ENCODE measurements at places on chromosomes 7 and 10.

GRCh38 chr10:77699080-77699645 lies 61.6 kb upstream of the KCNMA1 start:
- DNase-seq = no peak

GRCh38 chr10:71268247-71268691 lies 50.8 kb upstream of the SLC29A3 start:
- DNase-seq = no peak

DNA sequence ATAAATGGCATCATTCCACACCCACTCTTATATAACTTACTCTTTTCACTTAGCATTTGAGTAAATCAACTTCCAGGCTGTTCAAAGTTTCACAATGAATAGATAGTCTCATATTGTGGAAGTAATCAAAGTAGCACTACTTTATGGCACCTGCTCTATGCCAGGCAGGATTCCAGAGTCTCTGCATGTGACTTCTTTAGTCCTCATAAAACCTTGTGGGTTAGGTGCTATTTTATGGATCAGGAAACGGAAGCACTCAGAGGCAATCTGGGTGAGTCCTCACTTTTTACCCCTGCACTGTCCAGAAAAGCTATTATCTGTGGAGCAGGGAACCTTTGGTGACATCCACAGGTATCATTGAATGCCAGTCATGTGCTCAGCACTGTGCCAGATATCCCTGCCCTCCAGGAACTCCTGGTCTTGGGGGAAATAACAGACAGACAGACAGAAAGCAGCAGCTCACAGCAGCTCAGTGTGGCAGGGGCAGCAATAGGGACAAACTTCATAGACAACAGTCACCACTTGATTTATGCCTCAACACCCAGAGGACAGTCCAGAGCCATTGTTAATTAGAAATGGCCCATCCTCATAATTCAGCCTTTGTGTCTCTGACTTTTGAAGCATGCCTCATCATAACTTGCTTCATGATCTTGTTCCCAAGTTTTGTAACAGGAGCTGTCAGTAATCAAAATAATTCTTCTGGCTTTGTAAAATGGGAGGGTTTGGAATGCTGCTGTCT lies 160.6 kb downstream of the SEC23IP start:
- DNase-seq = no peak

DNA sequence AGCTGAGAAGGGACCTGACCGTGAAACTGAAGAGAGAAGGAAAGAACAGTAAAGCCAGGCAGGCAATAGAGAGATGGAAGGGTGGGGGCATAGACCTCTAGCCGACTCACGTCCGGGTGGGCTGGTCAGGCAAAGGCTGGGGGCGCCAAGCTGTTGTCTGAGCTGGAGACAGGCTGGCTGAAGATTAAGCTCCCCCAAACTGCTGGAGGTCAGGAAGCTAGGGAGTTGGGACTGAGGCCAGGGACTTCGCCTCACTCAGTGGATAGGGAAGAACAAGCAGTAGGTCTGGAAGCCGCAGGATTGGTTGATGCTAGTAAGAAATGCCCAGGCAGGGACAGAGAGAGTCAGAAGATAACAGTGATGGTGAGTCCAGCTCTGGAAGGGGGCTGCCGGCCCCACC lies 5.3 kb downstream of the PITX3 start:
- DNase-seq = no peak

GRCh38 chr7:91463330-91463729 lies 199.1 kb downstream of the FZD1 start:
- DNase-seq = no peak

- DNase-seq = no peak
Measured at GRCh38 chr10:65907199-65907712, 1018.6 kb upstream of the LRRTM3 start.

DNA sequence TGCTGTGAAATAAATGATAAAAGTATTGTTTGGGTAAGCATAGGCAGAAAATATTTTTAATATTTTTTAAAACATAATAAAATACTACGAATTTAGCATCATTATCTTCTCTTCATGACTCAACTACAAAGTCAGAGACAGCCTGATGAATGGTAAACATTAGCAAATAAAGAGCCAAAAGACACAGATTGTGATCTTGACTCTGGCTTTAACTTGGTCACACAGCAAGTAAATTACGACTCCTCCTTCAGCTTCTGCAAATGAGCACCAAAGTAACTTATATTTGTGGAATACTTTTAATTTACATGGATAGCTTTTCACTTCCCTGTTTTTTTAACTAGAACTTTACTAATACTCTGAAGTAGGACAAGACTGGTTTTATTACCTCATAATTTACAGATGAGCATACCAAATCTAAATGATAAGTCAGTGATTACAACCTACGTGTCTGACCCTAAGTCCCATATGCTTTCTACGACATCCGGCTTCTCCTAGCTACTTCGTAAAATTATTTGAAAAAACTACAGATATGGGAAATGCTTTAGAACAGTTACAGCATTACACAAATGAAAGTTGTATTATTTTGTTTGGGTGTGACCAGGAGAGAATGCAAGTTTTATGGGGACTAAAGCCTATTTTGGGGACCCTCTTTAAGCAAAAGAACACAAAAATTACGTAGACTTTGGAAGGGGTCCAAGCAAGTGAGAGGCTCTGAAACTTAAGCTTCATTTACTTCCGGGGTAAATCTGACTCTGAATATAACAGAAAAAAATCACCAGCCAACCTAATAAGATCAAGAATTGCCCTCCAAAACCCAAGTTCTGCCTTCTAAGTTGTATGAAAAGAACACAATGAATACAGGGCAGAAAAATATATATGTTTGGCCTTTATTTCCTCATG lies 133.8 kb downstream of the CPEB3 start:
- DNase-seq = no peak

DNA sequence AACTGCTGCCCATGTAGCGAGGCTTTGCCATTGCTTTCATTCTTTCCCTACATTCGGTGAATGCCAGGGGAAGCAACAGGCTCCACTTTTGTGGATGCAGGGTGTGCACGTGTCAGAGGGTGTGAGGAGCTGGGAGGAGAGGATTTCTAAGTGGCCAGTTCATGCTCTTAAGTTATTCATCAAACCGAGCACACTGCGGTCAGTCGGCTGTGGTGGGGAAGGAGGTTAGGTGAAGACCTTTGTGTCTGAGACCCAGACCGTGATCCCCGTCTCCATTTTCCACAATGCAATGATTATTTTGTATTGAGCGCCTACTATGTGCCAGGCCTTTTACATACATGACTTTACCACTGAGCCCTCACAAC lies 438.6 kb upstream of the GALNT17 start:
- DNase-seq = no peak

GRCh38 chr7:37476881-37477450 lies 28.3 kb upstream of the ELMO1 start:
- DNase-seq = no peak

DNA sequence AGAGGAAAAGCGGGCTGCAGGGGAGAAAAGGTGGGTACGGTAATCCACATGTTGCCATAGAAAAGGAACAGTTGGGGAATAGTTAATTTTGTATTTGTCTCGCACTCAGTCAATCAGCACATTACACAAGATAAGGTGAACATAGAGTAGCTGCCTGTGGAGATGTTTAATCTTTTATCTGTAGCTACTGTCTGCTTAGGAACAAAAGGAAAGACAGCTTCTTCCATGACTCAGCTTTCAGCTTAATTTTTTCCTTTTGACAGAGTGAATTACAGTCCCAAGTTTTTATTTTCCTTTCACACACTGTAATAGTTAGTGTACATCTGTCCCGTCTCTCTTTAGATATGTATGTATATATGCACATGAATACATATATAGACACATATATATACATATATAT lies 39.3 kb upstream of the PODXL start:
- DNase-seq = no peak

DNA sequence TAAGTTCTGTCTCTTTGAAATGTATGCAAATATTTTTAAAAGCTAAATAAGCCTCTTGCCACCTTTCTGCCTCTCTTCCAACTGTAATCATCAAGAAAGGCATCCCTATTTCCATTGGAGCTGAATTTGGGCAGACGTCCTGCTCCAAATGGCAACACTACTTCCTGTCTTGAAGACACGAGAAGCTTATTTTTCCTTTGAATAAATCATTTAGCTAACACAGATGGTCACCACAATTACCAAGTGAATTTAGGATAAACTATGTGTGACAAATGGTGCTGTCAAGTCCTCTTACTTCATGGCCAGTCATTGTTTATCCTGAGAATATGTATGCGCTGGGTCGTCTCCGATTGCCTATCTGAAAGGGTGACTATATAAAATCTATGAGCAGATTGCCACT lies 268.0 kb downstream of the ANKRD7 start:
- no peak for DNase-seq

- no peak for DNase-seq
Measured at GRCh38 chr10:113445736-113446135, 107.1 kb upstream of the HABP2 start.

DNA sequence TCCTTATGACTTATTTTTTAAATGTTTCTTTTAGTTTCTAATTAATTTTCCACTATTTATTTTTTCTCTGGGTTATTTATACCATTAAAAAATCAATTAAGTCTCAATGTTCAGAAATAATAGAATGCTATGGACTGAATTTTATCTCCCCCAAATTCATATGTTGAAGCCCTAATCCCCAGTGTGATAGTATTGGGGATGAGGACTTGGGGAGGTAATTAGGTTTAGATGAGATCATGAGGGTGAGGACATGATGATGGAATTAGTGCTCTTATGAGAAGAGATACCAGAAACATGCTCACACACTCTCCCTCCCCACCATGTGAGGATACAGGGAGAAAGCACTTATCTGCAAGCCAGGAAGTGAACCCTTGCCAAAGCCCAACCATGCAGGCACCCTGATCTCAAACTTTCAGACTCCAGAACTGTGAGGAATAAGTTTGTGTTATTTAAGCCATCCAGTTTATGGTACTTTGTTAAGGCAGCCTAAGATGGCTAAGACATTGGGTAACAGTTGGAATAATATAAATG lies 202.6 kb downstream of the MDFIC start:
- no peak for DNase-seq

DNA sequence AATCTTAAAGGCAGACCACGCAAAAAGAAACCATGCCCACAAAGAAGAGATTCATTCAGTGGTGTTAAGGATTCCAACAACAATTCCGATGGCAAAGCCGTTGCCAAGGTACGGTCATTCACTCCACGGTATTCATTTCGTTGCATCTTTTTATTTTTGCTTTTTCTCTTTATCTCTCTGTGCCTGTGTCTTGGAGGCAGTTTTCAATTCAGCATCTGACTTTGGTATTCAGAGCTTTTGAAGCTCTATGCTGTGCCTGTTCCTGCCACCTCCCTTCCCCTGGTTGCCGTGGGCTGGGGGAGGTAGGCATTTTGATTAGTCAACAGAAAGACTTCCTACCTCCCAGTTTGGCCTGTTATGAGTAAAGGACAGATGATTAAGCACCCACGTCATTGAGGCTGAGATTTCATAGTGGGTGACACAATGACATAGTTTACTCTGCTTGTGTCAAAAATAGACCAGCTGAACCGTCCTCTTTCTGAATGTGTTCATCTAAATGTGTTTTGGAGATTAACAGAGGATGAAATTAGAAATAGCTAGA lies 149.5 kb downstream of the ARID5B start:
- DNase-seq = no peak

GRCh38 chr7:44881610-44882009 lies 3.7 kb downstream of the PURB start:
- no peak for DNase-seq

DNA sequence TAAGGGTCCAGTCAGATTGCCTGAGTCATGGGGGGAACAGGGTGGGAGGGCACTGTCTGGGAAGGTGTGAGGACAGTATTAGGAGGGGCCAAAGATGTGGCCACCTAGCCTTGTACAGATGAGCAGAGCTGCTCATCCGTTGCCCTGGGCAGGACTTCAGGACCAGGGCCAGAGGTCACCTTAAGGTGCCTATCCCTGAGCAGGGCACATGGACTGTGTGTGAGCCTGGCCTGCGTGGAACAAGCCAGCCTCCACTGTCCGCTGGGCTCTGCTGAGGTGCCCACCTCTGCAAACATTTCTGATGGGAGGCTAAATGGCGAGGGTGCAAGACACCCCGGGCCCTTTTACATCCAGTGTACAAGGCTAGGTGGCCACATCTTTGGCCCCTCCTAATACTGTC lies 3.4 kb upstream of the OPN1SW start:
- no peak for DNase-seq

DNA sequence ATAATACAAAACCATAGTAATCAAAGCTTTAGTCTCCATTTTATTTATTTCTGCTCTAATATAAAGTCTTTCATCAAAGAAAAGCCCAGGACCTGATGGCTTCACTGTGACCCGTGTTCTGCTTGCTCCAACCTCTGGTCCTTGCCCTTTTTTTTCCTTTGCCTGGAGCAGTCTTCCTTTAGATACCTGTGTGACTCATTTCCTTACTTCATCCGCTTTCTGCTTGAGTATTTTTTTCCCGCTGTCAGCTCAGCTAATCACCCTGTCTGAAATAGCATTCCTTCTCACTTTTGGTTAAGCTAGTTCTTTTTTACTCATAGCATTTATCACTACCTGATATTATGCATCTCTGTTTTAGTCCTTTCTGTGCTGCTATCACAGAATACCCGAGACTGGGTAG lies 194.8 kb downstream of the ABCA13 start:
- no peak for DNase-seq

DNA sequence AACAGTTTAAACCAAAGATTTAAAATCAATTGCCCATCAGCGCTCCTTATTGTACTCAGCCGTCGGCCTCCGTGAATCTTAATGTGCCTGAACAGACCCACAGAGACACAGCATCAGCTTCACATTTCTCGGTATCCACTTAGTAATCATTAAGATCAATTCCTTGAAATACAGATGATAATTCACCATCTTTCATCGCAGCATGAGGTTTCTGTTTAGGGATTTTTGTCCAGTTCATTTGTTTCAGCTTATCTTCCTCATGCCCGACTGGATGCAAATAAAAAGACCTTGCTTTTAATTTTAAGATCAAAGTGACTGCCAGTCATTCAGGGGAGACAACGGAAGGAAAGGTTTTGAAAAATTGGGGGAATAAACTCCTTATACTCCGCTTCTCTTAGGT lies 207.8 kb downstream of the WDR37 start:
- DNase-seq = no peak

- DNase-seq = no peak
Measured at GRCh38 chr7:19294619-19295018, 149.4 kb upstream of the FERD3L start.

- no peak for DNase-seq
Measured at GRCh38 chr7:121085922-121086321, 97.4 kb downstream of the CPED1 start.

GRCh38 chr10:132580143-132580542 lies 42.6 kb downstream of the INPP5A start:
- DNase-seq = no peak

- DNase-seq = no peak
Measured at GRCh38 chr7:18390535-18390907, 105.0 kb upstream of the HDAC9 start.

- no peak for DNase-seq
Measured at GRCh38 chr10:123721441-123722049, 55.4 kb downstream of the GPR26 start.
